ENCODE measurements at places on chromosomes 2 and 18.

- DNase-seq = no peak
Observed at GRCh38 chr18:12372406-12372805, 4.6 kb downstream of the AFG3L2 start.

- no peak for DNase-seq
Observed at GRCh38 chr2:7673853-7674252, 756.6 kb downstream of the RNF144A start.

DNA sequence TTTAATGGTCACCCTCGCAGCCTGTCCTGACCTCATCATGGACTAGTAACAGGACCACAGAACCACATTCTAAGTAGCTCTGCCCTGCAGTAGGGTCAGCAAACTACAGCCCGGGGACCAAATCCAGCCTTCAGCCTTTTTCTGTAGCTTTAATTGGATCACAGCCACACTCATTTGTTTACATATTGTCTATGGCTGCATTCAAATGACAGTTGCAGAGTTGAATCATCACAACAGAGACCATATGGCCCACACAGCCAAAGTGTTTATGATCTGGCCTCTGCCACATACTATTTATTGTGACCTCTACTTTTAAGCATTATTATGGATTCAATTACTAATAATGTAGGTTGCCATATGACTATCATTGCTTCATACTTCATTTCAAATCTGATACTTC lies 47.7 kb downstream of the MAP3K19 start:
- no peak for DNase-seq

GRCh38 chr18:31579375-31579774 lies 12.3 kb upstream of the TTR start:
- DNase-seq = no peak

GRCh38 chr2:151757861-151758260 lies 23.6 kb upstream of the NEB start:
- DNase-seq = no peak

- no peak for DNase-seq
Observed at GRCh38 chr2:197852108-197852507, 47.7 kb downstream of the PLCL1 start.

GRCh38 chr2:159900343-159900742 lies 102.3 kb upstream of the CD302 start:
- DNase-seq = no peak

- no peak for DNase-seq
Observed at GRCh38 chr2:71938108-71938507, 209.6 kb downstream of the CYP26B1 start.

DNA sequence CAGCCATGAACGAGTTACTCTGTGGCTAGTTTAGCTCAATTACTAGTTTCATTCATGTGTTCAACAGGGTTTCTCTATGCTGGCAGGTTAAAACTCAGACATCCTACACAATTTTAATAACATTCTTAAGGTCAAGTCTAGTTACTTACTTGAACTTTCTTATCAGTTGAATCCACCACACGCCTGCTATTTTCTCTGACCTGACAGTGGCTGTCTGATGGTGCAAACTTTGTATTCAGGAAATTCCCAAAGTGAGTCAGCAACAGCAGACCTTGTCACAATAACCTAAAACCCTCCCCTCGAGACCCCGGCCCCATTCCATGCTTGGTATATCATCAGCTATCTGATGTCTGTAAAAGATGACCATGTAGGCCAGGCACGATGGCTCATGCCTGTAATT lies 20.8 kb upstream of the CIDEA start:
- DNase-seq = no peak

- DNase-seq = no peak
Observed at GRCh38 chr2:164993287-164994016, 38.1 kb upstream of the SLC38A11 start.

- no peak for DNase-seq
Observed at GRCh38 chr2:162490761-162491470, 147.0 kb downstream of the GCA start.

DNA sequence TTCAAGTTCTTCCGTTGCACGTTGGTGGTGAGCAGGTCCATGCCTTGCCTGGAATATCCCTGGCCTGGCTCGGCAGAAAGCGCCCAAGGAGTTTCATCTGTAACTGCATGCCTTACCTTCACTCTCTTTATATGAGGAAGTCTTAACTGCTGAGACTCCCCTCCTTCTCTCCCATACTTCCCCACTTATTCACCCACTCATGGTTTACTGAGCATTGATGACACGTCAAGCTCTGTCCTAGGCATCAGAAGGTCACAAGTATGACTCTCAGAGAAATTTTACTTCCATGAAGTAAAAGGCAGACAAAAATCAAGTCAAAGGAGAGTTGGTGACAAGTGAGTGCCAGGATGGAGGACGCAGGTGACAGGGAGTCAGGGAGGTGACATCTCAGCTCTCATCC lies 68.2 kb downstream of the TBC1D8 start:
- DNase-seq = no peak

GRCh38 chr2:104859766-104860450 lies 6.0 kb downstream of the POU3F3 start:
- no peak for DNase-seq

DNA sequence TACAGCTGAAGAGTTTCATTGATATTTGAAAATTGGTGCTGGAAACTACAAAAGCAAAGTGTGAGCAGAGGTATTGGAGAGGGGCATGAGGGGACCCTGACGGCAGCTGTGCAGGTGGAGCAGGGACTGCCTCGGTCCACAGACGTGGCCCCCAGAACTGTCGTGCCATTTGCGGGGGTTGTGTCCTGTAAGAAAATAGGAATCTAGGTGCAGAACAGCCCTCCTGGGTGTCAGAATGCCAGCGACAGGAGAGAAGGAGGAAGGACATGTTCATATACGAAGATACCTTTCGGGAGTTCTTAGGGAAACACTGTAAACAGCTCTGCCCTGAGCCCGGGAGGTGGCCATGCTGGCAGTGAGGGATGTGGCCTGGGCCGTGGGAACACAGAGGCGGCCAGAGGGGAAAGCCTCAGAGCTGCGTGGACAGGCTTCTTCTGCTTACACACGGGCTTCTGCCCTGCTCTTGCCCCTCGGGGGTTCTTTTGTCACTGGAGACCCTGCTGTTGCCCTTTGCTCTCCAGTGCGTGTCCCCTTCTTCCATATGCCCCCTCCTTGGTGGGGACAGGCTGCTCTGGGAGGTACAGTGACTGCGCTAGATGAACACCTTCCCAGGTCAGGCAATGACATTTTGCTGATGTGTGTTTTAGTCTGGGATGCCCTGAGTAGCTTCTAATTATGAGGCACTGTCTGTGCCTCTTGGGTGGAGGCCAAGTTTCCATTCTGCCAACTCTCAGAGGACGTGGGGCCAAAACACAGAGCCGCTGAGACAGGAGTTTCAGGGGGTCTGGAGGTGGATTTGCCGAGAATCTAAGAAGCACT lies 81.9 kb upstream of the TXNDC2 start:
- DNase-seq = no peak

- no peak for DNase-seq
Observed at GRCh38 chr18:39425172-39425850, 1859.7 kb upstream of the CELF4 start.

- no peak for DNase-seq
Observed at GRCh38 chr2:46278952-46279351, 18.3 kb upstream of the EPAS1 start.

- DNase-seq = peak; percentile 2
Observed at GRCh38 chr2:225282858-225283710, 116.4 kb upstream of the NYAP2 start.

- DNase-seq = no peak
Observed at GRCh38 chr2:193894081-193894480, 1699.3 kb upstream of the TMEFF2 start.

- no peak for DNase-seq
Observed at GRCh38 chr2:236167297-236168109, 683 bp downstream of the GBX2 start.

GRCh38 chr2:12597610-12598009 lies 119.1 kb upstream of the TRIB2 start:
- DNase-seq = no peak

GRCh38 chr2:35973737-35974132 lies 381.8 kb upstream of the CRIM1 start:
- no peak for DNase-seq
